ENCODE measurements at places on chromosomes 13 and 19. TPM values are rescaled to one million over a fixed set of nuclear protein-coding genes. Genes with fewer than 3 reads are reported as not detected.

The SBSN gene
- polyA plus RNA-seq: not detected

The MAMSTR gene
- 2.5 TPM for polyA plus RNA-seq

The GIPR gene
- polyA plus RNA-seq: 1.0 TPM

The NLRP5 gene
- polyA plus RNA-seq: not detected

The ZNF429 gene
- polyA plus RNA-seq: 10.9 TPM

The ZNF225 gene
- 0.98 TPM for polyA plus RNA-seq

The GFY gene
- polyA plus RNA-seq: 1.2 TPM

Data from H1 (cell line).